Trophoblast cell (in vitro differentiated cells and primary cell): ENCODE measurements at places on chromosomes 5 and 9.

DNA sequence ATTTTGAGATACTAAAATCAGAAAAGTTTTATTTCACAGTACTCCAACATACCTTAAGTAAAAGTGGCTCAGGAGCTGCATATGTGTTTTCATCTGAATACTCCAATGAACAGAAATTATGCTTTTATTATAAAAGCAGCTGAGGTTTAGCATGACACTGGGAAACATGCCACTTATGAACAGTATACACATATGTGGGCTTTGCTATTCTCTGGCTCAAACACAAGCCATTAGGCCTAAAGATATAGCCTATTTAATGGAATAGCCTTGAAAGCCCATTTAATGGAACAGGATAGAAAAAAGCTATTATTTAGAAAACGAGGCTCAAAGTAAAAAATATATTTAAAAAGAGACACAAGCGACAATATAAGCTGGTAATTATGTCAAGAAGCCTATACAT, 74.1 kb downstream of the SLC38A9 start:
- no peak for DNase-seq

GRCh38 chr5:133947431-133947841, 21.0 kb downstream of the C5orf15 start:
- DNase-seq = no peak

DNA sequence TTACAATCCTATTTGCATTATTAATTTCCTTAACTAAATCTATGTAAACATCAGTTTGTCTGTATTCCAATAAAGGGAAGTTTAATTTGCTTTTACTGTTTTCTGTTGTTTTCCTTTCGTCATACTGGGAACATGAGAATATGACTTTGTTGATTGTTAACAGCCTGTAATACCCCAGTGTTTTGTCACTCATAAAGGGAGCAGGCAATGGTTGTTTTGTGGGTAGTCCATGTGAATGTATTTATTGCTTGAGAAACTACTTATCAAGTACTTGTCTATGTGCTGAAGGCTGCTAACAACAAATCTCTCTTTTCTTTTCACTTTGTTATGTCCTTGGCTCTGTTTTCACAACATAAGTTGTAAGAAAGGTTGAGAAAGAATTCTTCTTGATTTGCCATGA, 1070.2 kb upstream of the ACO1 start:
- no peak for DNase-seq

DNA sequence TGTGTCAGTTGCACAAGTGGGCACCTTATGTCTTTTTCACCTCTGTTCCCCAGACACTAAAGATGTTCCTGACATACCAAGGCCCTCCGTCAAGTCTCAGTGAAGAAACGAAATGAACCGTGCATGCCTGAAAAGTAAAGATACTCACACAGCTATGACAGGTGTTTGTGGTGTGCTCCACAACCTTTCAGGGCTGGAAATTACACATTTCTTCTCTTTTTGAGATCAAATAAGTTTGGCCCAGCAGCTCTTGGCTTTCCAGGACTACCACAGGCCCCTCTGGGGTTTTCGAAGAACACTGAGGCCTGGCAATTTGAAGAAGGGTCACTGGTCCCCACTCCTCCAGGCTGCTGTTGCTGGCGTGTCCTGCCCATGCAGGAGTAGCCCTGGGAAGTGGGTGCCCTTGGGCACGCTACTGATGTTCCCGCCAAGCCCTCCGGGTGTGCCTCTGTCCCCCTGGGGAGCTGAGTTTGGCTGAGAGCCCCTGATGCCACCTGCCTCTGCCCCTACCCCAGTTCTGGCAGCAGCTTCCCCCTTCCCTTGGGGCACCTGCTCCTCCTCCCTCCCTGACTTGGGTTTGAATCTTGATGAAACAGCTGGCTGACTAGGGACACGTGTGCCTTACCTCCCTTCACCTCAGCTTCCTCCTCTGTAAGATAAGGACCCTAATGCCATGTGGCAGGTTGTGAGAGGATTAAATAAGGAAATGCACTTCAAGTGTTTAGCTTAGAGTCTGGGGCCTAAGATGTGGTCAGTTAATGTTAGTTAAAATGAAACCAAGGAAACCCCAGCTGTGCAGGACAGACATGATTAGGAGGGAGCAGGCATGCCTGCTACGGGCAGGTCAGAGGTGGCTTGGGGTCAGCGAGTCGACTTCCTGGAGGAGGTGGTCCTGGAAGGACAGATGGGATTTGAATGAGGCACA, 49.1 kb upstream of the GADD45G start:
- no peak for DNase-seq

GRCh38 chr9:129909851-129910250, 74.6 kb downstream of the USP20 start:
- no peak for DNase-seq

DNA sequence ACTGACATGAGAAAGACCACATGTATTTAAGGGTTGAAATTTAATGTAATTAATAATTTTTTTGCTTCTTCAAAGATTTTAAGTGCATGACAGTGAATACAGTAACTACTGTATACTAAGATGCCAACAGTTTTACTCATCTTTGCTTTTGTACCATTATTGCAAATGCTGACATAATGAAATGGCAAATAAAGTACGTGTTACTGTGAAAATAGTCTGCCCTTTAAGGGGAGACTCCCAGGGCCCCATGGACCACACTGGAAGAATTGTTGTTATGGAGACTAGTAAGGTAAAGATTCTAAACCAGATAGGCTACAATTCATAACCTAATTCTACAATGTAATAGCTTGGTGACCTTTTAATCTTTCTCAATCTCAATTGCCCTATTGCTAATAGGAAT, 84.7 kb downstream of the NR3C1 start:
- no peak for DNase-seq

DNA sequence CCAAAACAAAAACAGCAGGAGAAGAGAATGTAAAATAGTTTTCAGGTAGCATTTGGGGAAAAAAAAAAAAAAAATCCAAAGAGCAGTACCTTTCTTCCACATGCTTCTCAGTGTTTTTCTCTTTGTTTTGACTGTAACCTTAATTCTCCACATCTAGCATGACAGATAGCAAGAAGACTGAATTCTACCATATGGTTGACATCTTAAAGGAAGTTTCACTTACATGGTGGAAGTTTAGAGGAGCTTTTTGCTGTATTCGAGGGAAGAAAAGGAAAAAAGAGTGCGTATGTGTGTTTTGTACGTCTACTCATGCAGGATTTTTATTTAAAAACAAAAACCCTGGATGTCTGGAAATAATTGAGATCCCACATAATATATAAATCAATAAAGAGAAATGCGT, 604.8 kb downstream of the CCDC171 start:
- no peak for DNase-seq

GRCh38 chr9:94014920-94015319, 59.8 kb upstream of the BARX1 start:
- no peak for DNase-seq

DNA sequence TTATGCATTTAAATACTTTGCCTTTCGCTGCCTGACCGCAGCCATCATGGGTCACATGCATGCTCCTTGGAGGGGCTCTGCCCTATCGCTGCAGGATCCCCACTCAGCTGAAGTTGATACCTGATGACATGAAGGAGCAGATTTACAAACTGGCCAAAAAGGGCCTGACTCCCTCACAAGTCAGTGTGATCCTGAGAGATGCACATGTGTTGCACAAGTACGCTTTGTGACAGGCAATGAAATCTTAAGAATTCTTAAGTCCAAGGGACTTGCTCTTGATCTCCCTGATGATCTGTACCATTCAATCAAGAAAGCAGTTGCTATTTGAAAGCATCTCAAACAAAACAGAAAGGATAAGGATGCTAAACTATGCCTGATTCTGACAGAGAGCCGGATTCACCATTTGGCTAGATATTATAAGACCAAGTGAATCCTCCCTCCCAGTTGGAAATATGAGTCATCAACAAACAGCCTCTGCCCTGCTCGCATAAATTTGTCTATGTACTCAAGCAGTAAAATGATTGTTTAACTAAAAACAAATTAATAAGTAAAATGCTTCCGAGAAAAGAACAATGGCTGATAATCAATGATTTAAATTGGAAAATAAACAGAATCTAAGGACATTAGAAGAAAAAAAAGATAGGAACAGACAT, 41.6 kb upstream of the PPP2CA start:
- peak; percentile 54 for DNase-seq

- no peak for DNase-seq
These were observed 949.7 kb upstream of the NUDT12 start for GRCh38 chr5:104512063-104512825.

DNA sequence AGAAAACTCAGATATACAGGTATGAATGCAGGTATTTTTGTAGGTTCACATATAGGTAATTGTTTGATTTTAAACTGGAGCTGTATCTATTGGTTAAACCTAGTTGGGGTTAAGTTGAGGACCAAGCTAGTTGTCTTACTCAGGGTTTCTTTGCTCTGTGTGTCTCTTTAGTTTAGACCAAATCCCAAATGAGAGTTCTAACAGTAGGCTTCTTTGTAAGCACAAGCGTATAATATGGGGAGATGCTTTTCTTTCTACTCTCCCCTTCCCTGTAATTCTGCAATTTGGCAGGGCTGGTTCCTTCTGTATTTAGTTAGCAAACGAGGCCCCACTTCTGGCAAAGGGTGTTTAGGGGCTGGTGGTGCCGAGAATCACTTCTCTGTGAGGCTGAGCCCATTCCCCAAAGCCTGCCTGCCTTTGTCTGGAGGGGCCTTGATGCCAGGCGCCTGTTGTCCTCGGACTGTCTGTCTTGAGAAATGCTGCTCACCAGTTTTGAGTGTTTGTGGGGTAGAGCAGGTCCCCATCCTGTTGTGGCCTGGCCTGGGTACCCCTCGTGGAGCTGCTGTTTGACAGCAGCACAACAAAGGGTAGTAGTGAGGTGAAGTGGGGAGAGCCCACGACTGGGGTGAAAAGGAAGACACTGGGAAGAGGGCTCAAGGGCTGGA, 259.3 kb downstream of the FANCC start:
- no peak for DNase-seq

- no peak for DNase-seq
These were observed 9.4 kb upstream of the BOD1 start for GRCh38 chr5:173625673-173626504.

- DNase-seq = no peak
These were observed 41.6 kb downstream of the PTTG1 start for GRCh38 chr5:160463227-160463626.

GRCh38 chr9:71769175-71770161, 1.2 kb upstream of the CEMIP2 start:
- peak; percentile 68 for DNase-seq

GRCh38 chr5:15502208-15502607, 2.2 kb downstream of the FBXL7 start:
- no peak for DNase-seq

GRCh38 chr5:1054799-1055775, 46.5 kb downstream of the NKD2 start:
- no peak for DNase-seq

GRCh38 chr5:16889972-16890519, 46.0 kb downstream of the MYO10 start:
- no peak for DNase-seq

DNA sequence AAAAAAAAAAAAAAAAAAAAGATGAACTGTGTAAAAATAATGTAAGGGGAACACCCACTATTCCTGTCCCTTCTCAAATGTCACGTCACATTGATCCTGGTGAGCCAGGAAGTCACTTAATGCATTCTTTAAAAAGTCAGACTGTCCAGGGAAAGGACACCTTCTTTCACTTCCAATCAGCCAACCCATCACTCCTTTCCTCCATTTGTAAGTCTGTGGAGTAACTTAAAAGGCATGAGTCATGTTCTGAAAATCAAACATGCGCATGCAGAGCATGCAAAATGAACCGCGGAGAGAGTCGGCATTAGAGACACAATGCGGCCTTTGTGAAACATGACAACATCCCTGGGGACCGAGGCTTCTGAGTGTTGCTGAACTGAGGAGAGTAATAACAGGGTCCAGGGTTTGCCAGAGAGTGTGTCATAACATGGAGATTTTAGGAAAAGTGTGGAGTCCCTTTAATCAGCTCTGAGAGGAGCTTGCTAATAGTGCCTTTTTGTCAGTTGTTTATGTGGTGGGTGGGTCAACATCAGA, 77.6 kb upstream of the SEMA6A start:
- peak; percentile 37 for DNase-seq

DNA sequence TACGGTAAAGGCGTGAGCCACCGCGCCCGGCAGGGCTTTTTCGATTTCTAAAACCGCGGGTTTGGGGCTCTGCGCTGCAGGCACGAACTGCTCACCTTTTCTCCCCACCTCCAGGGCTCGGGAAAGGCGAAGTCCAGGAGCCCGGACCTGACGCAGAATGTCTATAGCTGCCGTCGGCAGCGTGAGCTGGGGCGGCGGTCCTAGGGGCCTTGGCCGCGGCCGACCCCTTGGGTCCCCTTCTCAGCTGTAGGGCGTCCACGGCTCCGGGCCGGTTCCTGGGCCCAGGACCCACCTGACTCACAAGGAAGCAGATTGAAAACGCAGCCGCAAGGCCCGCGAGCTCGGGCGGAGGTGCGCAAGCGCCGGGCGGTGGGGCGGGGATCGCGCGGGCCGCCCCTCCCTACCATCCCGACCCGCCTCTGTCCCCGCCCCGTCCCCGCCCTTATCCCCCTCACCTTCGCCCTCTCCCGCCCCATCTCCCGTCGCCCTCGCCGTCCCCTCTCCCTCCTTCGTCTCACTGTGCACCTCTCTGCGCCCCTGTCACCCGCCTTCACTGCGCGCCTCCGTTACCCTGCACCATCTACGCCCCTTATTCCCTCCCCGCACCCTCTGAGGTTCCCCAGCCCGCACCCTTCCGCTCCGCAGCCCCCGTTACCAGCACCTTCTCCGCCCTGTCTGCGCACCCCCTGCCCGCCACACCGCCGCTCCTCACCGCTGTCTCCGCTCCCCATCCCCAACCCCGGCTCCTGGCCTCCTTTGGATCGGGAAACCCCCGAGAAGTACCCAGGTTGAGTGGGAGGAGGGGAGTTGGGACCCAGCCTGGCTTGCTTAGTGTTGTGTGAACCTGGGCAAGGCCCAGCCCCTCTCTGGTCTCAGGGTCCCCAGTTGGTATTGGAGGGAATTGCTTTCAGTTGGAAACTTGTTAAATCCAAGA, at the start of gene HDHD3:
Gene HDHD3, minus strand, starts transcription at position 353 of the 934 bp plus-strand sequence. CDS start 2,632 bp downstream, outside the sequence.
- peak; percentile 87 for DNase-seq

GRCh38 chr5:98777295-98777694, 3.8 kb downstream of the RGMB start:
- DNase-seq = no peak

GRCh38 chr9:79817438-79818004, 245.8 kb downstream of the TLE4 start:
- DNase-seq = no peak

- DNase-seq = no peak
These were observed 12.6 kb upstream of the SETD9 start for GRCh38 chr5:56896763-56897162.

DNA sequence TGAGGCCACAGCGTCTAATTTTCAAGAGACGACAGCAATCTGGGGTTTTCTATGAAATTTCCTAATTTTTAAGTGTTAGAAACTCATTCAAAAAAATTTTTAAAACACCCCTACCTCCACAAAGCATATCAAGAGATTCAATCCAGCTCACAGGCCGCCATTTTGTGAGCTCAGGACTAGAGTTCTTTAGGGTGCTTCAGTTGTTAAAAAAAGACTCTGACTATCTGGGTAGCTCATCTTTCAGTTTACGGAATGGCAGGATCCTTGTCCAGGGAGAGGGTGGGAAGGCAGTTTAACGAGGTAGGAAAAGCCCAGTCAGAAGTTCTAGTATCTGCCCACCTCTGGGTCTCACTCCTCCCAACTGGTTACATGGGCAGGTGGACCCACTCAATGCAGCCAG, 43.1 kb downstream of the CAMK2A start:
- DNase-seq = no peak
